Astrocyte of the hippocampus (primary cell): ENCODE measurements at places on chromosomes 3 and 15.
A peak's percentile ranks its signal among the peaks of the same experiment; 100 is the strongest.

DNA sequence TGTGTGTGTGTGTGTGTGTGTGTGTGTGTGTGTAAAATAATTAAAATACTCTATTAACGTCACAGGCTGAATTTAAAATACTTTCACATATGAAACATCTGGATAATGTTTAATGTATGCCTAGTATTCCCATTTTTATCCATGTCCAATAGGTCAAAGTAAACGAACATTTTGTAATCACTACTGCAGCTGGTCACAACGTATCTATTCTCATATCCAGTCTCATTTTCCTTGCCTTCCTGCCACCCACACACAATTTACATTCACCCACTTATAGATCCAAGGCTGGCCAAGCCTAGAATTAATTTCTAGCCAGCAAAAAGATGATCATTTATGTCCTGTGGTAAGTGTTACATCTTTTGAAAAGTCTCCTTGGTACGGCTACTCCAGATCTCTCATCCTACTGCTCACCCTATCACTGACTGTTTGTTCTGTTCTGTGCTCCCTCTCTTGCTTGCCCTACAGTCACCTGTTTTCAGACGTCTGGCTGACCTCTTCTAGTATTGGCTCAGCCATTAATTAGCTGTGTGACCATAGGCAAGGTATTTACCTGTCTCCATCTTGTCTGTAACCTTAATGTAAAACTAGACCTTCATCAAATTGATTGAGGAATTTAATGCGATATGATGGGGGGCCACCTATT lies 17.6 kb downstream of the SERPINI2 start:
- no peak for DNase-seq

GRCh38 chr15:60975952-60976351 lies 253.2 kb downstream of the RORA start:
- no peak for DNase-seq

GRCh38 chr15:91965501-91966193 lies 112.1 kb downstream of the SLCO3A1 start:
- peak; percentile 92 for DNase-seq

GRCh38 chr3:184016811-184017671 lies 643 bp downstream of the ABCC5 start:
- peak; percentile 89 for DNase-seq

- no peak for DNase-seq
These were observed 42.7 kb downstream of the TRIM71 start for GRCh38 chr3:32860499-32860898.

DNA sequence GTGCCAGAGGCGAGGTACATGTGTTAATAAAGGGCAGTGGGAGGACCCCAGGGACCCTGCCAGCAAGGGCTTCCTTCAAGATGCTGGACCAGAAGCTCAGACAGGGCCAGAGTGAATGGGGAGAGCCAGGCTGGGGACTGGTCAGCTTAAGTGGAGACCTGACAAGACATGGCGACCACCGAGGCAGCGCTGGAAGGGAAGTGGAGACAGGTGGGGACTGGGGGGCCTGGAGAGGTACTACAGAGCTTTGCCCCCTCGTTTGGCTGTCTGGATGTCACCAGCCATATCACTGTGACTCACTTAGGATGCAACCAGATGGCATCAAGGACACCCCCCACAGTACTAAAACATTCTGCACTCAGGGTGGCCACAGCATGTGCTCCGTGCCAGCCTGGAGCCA lies 97.9 kb downstream of the ADCY5 start:
- no peak for DNase-seq
